ENCODE measurements at places on chromosomes 1 and 21. TPM values are rescaled to one million over a fixed set of nuclear protein-coding genes. Genes with fewer than 3 reads are reported as not detected.

DNA sequence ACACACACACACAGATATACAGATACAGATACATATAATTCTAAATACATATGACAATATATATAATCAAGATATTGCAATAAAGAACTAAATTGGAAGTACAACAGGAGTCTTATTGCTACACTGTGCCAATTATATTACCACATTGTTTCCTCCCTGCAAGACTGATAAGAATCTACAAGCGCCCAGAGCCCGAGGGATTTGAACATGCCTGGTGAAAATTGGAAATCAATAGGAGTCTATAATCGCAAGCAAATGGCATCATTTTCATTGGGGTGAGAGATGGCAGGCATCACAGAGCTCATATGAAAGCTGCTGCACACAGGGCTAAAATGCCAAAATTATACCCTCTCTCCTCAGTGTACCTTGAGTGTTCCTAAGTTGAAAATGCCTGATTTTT, 152.9 kb upstream of the PTBP2 start:
- DNase-seq: no peak

The NKAIN1 gene
- not detected for total RNA-seq

DNA sequence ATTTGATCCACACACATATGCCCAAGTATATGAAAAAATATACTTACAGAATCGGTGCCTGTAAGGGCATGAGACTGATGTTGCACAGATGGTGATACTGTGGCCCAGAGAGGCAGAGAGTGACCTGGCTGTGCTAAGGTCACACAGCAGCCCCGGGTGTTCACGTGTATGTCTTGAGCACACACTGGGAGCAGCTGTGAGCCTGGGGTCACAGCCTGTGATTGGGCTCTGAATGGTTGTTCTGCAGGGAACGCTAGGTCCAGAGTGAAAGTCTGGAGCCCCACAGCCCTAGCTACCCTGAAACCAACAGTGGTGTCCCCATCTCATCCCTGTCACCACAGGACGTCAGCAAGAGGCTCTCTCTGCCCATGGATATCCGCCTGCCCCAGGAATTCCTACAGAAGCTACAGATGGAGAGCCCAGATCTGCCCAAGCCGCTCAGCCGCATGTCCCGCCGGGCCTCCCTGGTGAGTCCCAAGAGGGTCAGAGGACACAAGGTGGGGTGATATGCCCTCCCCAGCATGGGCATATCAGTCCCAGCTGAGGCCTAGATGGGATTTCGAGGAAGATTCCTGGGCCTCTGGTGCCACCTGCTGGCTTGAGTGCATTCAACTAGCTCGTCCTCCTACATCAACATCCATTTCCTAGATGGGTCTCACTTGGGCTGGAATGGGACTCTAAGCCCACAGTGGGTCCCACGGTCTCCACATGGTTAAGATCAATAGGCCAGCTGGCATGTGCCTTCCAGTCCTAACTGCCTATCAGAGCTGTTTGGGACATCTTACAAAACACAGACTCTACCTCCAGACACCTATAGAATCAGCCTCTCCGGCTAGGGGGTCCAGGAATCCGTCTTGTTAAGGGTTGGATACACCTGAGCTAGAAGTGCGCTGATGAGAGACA, 19.7 kb downstream of the CDK18 start:
- peak; percentile 80 for DNase-seq

The IL12RB2 gene
- total RNA-seq: 0.60 TPM

- DNase-seq: no peak
These were observed 26.6 kb downstream of the FAM89A start for GRCh38 chr1:231013391-231014015.

DNA sequence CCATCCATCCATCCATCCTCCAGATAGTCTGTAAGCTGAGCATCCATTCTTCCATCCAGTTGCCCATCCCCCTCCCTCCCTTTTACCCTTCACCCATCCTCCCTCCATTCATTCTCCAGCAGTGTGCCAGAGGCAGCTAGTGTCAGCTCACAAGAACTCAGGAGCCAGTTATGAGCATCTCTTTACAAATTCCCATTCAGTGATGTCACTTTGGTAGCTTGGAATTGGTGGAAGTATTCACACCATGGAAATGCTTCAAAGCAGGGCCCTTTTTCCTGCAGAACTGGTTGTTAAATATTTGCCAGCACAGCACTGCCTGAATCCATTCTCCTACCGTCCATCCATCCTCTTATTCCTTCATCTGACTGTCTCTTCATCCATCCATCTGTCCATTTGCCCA, 72.5 kb downstream of the ARHGEF10L start:
- DNase-seq: no peak
